NT2/D1 (cell line): ENCODE measurements at places on chromosomes 4 and X.

- no peak for DNase-seq
Measured at GRCh38 chrX:149497626-149498025, 7.5 kb downstream of the IDS start.

DNA sequence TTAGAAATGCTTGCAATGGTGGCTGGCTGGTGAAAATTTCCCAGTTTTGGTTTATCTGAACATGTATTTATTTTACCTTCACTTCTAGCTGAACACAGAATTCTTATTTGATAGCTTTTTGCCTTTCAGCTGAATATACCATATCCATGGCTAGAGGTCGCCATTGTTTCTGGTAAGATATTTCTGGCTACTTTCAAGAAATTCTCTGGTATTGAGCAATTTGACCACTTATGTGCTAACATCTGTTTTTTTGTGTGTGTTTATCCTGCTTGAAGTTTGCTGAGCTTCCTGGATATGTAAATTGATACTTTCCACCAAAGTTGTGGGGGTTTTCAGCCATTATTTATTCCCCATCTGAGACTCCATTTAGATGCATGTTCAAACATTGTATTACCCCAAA, 75.4 kb downstream of the FBXW7 start:
- no peak for DNase-seq

- DNase-seq: no peak
Measured at GRCh38 chrX:112645774-112646173, 34.0 kb downstream of the LHFPL1 start.

DNA sequence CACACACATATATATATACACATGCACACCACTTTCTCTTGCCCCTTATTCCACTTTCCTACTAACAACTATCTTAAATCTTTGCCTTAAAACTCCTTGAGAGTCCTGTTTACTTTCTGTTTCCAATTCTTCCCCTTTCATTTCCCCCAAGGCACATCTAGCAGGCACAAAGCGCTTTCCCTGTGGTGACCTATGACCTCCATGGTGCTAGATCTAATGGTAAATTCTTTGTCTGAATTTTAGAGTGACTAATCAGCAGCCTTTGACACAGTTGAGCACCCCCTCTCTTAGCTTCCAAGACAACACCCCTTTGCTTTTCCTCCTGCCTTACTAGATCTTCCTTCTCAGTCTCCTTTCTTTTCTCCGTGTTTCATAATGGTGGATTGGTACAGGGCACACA, 236.4 kb upstream of the TTC29 start:
- no peak for DNase-seq

DNA sequence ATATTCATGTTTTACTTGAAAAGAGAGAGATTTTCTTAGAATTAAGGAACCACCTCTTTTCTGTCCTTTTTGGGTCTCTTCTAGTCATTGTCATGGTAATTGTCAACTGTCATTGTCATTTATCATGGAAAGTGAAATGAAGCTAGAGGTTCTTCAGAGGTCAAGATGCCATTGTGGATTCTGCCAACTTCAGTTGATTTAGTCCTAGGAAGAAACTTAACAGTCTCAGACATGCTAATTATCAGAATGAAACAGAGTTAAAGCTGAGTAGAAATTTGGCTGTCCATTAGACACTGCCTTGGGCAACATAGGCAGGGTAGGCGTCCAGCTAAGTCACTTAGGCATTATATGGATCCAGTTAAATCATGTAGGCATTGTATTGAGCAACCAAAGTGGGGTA, 796.1 kb upstream of the ADGRL3 start:
- DNase-seq: peak; percentile 36

DNA sequence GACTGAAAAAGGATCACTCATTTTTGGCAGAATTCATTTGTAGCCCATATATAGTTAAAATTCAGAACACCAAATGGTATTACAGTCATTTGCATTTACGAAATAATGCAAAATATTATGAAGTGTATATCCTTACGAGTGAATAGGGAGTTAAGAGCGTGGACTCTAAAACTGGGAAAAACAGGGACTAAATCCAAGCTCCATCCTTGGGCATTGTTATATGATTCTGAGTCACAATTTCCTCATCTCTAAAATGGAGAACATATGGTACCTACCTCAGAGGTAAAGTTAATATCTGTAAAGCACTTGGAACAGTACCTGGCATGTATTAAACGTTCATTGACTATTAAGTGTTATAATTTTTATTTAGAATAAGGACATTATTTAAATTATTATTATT, 106.3 kb downstream of the ZAR1 start:
- DNase-seq: no peak

GRCh38 chrX:69618803-69619202, 2.9 kb downstream of the EDA start:
- DNase-seq: no peak

DNA sequence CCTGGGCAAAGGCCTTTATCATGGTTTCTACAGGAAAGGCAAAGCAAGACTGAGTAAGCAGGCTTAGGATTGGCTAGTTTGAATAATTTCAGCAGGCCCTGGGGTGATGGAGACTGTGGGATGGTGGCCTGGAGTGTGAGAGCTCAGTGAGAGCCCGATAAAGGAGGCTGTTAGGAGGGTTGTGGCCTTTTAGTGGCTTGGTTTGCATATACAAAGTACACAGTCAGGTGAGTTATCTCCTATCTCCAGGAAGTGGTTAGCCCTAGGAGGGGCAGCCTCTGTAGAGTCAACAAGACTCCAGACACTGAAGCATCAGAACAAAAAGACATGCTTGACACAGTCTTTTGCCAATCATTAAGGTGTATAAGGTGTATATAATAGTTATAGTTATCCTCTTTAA, 157.2 kb downstream of the CFAP299 start:
- no peak for DNase-seq

GRCh38 chrX:107734646-107735045, 40.9 kb downstream of the TSC22D3 start:
- no peak for DNase-seq
